ENCODE measurements at places on chromosomes 1 and 21.
A peak's percentile ranks its signal among the peaks of the same experiment; 100 is the strongest.

GRCh38 chr1:39676948-39677548 is 5.1 kb upstream of the NT5C1A start:
- DNase-seq: no peak

GRCh38 chr1:159023723-159024122 is 14.0 kb downstream of the IFI16 start:
- DNase-seq: no peak

DNA sequence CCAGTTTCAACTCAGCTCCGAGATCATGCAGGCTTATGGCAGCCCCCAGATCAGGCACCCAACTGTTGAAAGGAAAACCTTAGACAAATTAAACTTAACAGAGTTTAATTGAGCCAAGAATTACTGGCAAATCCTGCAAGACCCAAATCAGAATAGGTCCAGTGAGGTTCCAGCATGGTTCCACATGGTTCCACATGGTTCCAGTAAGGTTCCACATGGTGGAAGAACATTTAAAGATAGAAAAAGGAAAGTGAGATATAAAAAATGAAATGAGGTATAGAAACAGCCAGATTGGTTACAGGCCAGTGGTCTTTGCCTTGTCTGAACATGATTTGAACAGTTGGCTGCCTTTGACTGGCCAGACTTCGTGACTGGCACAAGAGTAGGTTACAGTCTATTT is 288.8 kb upstream of the LRRC7 start:
- no peak for DNase-seq

DNA sequence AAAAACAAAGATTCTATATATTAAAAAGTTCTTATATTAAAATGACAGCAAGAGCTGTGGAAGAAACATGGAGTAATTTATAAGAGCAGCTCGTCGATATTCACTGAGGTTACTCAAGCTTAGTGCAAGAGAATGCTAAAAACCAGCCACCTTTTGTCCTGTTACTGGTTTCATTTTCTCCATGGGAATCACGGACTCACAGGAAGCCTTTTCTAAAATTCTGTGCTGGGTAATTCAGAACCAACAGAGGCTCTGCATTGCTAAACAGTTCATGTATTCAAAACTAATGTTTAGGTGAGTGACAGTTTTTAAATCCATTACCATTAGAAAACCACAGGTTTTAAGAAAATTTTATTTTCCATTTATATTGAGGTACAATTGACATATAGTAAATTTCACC is 147.8 kb upstream of the MAP1LC3C start:
- DNase-seq: no peak

DNA sequence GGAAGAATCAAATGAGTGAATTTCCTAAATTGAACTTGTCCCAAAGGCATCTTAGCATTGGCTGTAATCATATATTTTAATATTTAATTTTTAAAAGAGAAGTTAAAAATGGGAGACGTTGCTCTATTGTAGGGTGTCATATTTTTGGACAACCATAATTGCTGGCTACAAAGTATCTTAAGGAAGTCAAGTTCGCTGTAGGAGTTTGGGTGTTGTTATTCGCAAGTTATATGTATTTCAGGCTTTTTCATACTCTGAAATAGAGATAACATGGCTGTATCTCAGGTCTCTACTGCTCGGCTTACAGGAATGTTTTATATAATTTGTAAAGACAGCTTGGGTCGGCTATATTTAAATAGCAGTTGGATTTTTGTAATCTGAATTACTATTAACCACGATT is 852 bp downstream of the TMEM50A start:
- DNase-seq: no peak

DNA sequence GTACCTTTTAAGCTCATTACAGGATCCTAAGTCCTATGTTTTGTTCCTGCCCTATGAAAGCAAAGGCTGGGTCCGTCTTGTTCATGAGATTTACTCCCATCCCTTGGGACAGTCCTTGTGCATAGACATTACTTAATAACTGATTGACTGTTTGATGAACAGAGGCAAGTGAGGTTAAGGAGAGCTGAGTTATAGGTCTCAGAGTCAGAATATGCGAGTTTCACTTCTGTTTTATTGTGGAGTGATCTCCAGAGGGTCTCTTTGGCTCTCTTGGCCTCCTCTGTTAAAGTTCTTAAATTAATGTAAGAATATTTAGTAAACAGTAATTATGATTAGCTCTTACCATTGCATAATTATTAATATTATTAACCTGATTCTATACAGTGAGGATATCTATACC is 52.6 kb downstream of the BRINP2 start:
- no peak for DNase-seq

GRCh38 chr1:9399510-9400424 is 107.1 kb downstream of the SPSB1 start:
- DNase-seq: no peak

DNA sequence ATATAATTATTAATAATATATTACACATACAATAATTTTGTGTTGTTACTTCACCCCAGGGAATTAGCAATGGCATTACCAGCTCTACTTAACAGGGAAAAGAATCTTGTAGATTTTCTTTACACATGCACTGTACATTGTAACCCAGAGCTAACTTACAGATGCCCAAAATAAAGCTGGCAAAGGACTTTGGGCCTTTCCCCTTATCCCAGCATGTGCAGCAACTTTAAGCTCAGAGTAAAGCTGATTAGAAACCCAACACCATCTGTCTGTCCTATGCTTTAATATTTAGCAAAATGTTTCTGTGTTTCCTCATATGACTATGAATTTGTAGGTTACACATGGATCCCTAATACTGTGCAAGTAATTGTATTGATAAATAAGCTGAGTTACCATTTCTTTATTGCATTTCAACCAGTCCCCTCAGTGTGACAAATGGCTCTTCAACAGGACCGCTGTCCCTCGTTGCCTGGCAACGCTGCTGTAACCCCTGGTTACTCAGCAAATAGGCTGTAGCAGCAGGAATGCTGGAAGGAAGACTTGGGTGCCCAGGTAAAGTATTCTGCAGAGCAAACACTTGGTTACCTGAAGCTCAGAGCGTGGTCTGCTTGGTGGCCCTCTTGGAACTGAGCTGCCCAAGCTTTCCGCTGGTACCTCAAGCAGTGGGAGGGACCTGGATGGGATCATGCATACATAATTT is at the start of gene USH2A:
Gene USH2A (minus strand): TSS at position 628 of the 700 bp plus-strand sequence. CDS start 1,112 bp downstream, outside the sequence.
- no peak for DNase-seq

DNA sequence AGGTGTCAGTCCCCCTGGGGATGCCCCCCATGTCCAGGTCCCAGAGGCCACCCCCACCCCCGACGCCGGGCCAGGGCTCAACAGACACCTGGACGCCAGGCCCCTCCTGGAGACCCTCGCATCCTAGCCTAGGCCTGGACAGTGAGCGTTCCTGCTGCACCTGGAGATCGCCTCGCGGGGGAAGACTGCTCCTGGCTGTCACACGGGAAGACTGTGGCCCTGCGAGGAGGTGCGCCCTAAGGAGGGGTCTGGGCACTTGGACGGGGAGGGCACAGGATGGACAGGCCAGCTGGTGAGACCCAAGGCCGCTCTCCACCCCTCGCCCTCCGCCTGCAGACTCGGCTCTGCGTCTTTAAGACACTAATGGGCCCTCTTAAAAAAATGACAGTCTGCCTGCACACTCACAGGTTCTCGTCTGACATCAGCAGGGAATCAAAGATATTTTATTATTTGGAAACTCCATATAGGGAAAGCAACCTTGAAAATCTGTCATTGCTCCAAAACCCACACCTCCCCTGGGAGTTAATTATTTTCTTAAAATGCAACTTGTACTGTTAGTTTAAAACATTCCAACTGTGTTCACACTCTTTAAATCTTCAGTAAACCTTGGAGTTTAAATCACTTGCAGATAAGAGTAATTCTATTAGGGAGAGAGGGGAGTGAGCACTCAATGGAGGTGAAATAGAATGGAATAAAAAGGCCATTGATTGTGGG is 45.6 kb upstream of the ACTRT2 start:
- peak; percentile 2 for DNase-seq
